ENCODE measurements at places on chromosomes 6 and 20.

DNA sequence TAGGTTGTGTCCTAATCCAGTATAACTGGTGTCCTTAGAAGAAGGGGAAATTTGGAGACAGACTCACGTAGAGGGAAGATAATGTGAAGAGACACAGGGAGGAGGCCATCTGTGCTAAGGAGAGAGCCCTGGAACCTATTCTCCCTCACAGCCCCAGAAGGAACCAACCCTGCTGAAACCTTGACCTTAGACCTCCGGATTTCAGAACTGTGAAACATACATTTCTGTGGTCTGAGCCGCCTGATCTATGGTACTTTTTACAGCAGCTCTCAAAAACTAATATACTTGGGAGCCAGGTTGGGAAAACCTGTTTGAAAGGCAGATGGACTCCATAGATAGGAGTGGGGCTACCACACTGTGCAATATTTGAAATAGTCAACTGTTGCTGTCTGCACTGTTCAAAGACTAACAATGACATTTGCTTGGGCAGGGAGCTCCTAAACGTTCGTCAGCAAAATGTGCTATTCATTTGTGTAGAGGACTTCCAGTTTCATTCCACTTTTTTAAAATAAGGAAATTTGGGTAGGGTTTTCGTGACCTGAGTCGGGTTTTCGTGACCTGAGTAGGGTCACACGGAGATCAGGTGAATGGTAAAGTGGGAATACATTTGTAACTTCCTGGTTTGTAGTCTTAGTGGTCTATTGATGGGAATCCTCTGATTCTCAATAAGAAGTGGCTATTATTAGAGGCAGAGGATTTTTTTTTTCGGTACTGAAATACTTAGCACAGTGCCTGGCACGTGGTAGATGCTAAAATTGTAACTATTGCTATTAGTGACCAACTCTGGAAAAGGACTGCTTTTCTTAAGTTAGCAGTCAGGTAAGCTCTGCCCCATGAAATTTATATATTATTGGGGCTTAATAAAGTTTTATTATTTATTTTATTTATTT lies 11.4 kb downstream of the TAGAP start:
- no peak for DNase-seq

DNA sequence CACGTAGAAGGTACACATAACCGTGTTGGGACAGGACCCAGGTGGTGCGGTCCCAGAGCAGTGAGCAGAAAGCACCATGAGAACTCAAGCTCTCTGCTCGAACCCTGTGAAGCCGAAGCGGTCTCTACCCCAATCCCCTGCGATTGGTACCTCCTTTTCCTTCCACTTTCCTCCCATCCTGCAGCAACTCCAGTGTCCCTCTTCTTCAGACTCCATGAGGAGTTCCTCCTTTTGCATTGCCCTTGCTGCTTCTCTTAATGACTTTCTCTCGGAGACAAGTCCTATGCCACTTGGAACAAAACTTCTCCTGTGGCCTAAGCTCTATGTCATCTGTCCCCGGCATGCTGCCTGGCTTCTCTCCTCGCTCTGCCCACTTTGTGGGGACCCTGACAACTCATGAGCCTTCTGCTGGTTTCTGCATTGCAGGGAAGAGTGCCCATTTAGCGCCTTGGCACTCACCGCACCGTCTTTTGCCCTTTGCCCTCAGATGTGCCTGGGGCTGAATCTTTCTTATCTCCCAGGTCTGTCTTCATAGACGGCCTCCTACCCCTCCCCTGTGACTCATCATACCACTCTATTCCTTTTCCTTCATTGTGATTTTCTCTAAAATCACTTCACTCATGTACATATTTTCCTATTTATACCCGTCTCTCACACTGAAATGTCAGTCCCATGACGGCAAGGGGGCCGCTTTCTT lies 9.2 kb upstream of the ZNF831 start:
- DNase-seq, result no peak

DNA sequence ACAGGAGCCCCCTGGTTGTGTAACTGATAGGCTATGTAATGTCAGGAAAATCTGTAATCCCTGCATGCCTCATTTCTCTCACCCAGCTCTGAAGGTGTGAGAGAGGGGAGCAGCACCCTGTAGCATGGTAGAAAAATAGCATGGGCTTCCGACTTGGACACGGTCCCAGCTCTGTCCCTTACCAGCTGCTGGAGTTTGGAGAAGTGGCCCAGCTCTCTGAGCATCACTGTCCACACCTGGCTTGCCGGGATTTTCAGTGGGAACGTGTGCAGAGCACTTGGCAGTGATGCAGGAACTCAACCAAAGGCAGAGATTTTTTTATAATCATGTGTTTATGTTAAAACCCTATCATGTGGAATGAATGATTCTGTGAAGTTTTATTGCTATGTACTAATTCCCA lies 34.6 kb downstream of the STK35 start:
- no peak for DNase-seq

- DNase-seq, result no peak
Measured at GRCh38 chr20:49964964-49965780, 17.6 kb upstream of the SNAI1 start.

- DNase-seq, result no peak
Measured at GRCh38 chr6:5986861-5987260, 19.9 kb downstream of the NRN1 start.

GRCh38 chr6:130409418-130410100 lies 43.7 kb downstream of the TMEM200A start:
- no peak for DNase-seq

- no peak for DNase-seq
Measured at GRCh38 chr6:28224131-28225055, 682 bp upstream of the ZSCAN9 start.

DNA sequence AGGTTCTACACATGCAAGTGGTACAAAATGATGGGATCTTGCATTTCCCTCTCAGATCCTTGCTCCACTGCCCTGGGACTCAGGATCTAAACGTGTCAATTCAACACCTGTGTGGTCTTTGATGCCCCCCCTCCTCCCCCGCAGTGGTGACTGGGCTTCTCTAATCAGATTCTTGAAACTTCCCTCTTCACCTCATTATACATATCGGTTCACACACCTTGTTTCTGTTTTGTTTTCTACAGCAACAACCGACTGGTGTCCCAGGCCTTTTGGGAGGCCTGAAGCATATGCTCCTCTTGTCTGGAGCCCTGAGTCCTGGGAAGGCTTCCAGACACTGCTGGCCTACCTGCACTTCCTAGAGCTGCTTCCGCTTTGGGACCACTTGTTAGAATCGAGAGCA lies 20.0 kb downstream of the SAMD3 start:
- peak; percentile 9 for DNase-seq

Data from central memory CD4-positive, alpha-beta T cell (primary cell).